ENCODE measurements at places on chromosomes 5 and 9. TPM values are rescaled to one million over a fixed set of nuclear protein-coding genes. Genes with fewer than 3 reads are reported as not detected.

RORB gene
- not detected for polyA plus RNA-seq

FOXI1 gene
- polyA plus RNA-seq, result not detected

SPINK7 gene
- not detected for polyA plus RNA-seq

IL13 gene
- not detected for polyA plus RNA-seq

STPG3 gene
- polyA plus RNA-seq, result not detected

ADGRD2 gene
- not detected for polyA plus RNA-seq

AHRR gene
- 0.72 TPM for polyA plus RNA-seq

BRINP1 gene
- polyA plus RNA-seq, result not detected

SH3GL2 gene
- not detected for polyA plus RNA-seq

HTR4 gene
- not detected for polyA plus RNA-seq

FOXD4L5 gene
- not detected for polyA plus RNA-seq

NANS gene
- 44.7 TPM for polyA plus RNA-seq

RXRA gene
- polyA plus RNA-seq, result 2.1 TPM

PCDHB14 gene
- polyA plus RNA-seq, result not detected

GABRA1 gene
- not detected for polyA plus RNA-seq

DCANP1 gene
- not detected for polyA plus RNA-seq

PAX5 gene
- polyA plus RNA-seq, result 0.02 TPM

CCL28 gene
- 14.5 TPM for polyA plus RNA-seq

NPR3 gene
- not detected for polyA plus RNA-seq

TMEM174 gene
- not detected for polyA plus RNA-seq

PCA3 gene
- not detected for polyA plus RNA-seq

CEL gene
- not detected for polyA plus RNA-seq

MSX2 gene
- not detected for polyA plus RNA-seq

RAB3C gene
- polyA plus RNA-seq, result not detected

ENC1 gene
- 0.10 TPM for polyA plus RNA-seq

IRX4 gene
- not detected for polyA plus RNA-seq

ZNF474 gene
- 0.14 TPM for polyA plus RNA-seq

CKMT2 gene
- polyA plus RNA-seq, result not detected

PHYHD1 gene
- polyA plus RNA-seq, result not detected

FOXE1 gene
- polyA plus RNA-seq, result not detected

IFNA21 gene
- polyA plus RNA-seq, result not detected

FOXD4L4 gene
- polyA plus RNA-seq, result not detected

SOWAHA gene
- polyA plus RNA-seq, result not detected

Data from CD4-positive, CD25-positive, alpha-beta regulatory T cell (primary cell).